ENCODE measurements at places on chromosomes 1 and 21. TPM values are rescaled to one million over a fixed set of nuclear protein-coding genes. Genes with fewer than 3 reads are reported as not detected.

GRCh38 chr1:71986160-71986559, 296.2 kb downstream of the NEGR1 start:
- H3K27me3 ChIP-seq: no peaks in the 10 kb centered on the region
- H3K4me3 ChIP-seq: no peak overlapping the region
- H3K4me1 ChIP-seq: no peaks in the 10 kb centered on the region
- DNase-seq: no peak
- H3K36me3 ChIP-seq: no peaks in the 10 kb centered on the region

GRCh38 chr1:33338048-33338439, 17.1 kb upstream of the A3GALT2 start:
- DNase-seq: no peak
- H3K36me3 ChIP-seq: peaks cover 24% of the 10 kb centered on the region
- no peak overlapping the region for H3K4me3 ChIP-seq

- no peak overlapping the region for H3K4me3 ChIP-seq
- H3K27me3 ChIP-seq: no peaks in the 10 kb centered on the region
- no peaks in the 10 kb centered on the region for H3K4me1 ChIP-seq
- H3K36me3 ChIP-seq: peaks cover 15% of the 10 kb centered on the region
- no peak for DNase-seq
Observed at GRCh38 chr1:169538998-169539871, 47.0 kb downstream of the F5 start.

Gene LDLRAD1
- total RNA-seq: not detected

Gene HSD3B2
- not detected for total RNA-seq

Data from activated CD4-positive, alpha-beta memory T cell treated with anti-CD3 and anti-CD28 coated beads, Interleukin-2, amount 10 ng/mL, durations not matched to agents 7 days and 5 days (primary cell).